GM12891 (cell line): ENCODE measurements at places on chromosomes 6 and 20.

DNA sequence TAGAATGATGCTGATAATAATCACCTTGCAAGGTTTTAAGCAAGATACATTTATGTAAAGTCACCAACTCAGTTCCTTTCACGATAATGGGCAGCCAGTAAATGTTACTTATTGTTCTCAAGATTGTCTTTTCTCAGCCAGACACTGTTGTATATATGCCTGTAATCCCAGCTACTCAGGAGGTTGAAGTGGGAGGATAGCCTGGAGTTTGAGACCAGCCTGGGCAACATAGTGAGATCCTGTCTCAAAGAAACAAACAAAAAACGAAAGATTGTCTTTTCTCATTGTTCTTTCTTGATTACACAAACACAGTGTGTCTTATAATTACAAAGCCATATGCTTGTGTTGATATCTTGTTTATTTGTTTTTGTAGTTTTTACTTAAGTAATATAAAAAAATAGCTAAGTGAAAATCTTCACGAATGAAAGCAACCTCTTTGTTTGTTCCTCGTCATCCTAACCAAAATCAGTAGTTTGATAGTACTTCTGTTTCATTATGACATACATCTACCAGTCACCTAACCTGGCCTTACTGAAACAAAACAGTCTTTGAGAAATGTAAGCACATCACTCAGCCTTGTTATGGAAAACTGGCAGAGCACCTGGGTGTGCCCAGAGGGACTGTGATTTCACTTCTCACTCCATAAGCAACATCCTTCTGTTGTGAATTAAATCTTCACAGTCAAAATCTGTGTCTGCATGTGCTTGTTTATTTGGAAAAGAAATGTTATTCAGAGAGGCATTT, 436.2 kb upstream of the SOX4 start:
- no peak for DNase-seq

GRCh38 chr20:805713-806112, 27.8 kb upstream of the FAM110A start:
- no peak for DNase-seq

GRCh38 chr6:90186637-90187371, 109.8 kb downstream of the BACH2 start:
- no peak for DNase-seq

DNA sequence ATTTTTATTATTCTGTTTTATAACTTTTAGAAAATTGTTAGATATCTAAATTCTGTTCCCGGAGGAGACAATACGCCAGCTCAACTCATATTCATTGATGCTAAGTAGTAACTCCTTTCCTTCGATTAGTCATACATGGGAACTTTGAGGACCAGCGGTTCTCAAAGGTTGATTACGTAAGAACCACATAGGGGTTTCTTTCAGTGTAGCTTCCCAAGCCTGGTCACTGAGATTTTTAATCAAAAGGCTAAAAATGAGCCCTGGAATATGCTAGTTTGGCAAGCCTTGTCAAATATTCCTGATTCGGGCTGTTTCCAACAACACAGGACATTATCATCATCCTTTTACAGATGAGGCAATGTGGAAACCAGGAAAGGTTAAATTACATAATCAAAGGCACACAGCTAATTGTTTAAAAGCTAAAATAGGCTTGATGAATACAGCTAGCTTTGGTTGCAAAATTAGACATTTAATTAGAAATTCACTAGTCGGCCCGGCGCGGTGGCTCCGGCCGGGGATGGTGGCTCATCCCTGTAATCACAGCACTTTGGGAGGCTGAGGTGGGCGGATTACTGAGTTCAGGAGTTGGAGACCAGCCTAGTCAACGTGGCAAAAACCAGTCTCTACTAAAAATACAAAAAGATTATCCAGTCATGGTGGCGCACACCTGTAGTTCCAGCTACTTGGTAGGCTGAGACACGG, 14.6 kb upstream of the MEI4 start:
- DNase-seq: no peak

- DNase-seq: no peak
Observed at GRCh38 chr20:1440024-1440423, 26.6 kb downstream of the NSFL1C start.

- peak; percentile 9 for DNase-seq
Observed at GRCh38 chr6:46490425-46491200, 636 bp downstream of the RCAN2 start.

- no peak for DNase-seq
Observed at GRCh38 chr6:47733879-47734558, 35.6 kb downstream of the ADGRF4 start.

DNA sequence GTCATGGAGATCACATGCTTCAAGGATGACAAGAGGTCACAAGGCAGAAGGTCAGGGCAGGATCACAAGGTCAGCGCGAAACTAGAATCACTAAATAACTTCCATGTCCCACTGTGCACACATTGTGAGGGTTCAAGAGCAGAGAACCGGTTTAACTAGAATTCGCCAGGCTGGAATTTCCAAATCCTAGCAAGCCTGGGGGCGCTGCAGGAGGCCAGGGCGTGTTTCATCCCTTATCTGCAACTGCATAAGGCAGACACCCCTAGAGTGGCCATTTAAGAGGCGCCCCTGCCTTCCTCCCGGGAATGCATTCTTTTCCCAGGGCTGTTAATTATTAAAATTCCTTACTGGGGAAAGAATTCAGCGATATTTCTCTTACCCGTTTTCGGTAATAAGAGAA, 40.2 kb upstream of the SLC22A1 start:
- DNase-seq: no peak

DNA sequence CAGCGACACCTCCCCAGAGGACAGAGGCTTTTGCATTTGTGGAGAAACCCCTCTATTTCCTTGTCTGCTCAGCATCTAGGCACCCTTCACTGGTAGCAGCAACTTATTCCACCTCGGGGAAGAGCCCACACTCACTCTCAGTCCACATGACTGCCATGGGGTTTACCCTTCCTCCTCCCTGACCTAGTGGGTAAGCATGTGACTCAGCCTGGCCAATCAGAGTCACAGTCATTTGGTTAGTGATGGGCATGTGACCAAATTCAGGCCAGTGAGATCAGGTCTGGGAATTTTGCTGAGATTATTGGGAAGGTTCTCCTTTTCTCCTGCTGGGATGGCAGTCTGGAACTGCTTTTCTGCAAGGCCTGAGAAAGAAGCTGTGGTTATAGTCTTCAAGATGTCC, 145.7 kb upstream of the PHACTR3 start:
- no peak for DNase-seq

GRCh38 chr6:64998204-64998603, 708.8 kb downstream of the EYS start:
- DNase-seq: no peak

DNA sequence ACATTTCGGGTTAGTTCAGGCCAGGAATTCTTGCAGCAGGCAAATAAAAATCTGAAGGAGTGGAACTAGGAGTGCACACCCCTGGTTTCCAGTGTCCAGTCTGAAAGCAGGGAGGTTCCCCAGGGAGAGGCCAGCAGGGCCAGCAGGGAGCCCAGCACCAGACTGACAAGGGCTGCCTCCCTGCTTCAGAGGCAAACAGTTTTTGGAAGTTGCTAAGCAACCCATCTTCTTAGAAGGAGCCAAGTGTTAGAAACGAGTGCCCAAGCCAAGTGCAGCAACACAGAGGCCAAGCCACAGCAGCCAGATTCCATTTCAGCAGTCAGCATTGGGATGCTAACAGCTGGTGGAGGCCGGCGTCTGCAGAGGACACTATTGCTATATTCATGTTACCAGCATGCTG, 179.1 kb downstream of the SYNDIG1 start:
- DNase-seq: no peak
